SIG-M5 (cell line): ENCODE measurements at places on chromosomes 3 and 15.

- DNase-seq: no peak
Measured at GRCh38 chr3:51945926-51946705, 4.0 kb downstream of the PARP3 start.

GRCh38 chr3:183825456-183826161 is at the start of gene MAP6D1:
Gene MAP6D1 (minus strand): TSS chr3:183825577. CDS start chr3:183825547, 30 bp downstream.
- no peak for DNase-seq

GRCh38 chr15:40968290-40969085 is 15.2 kb downstream of the CHAC1 start:
- no peak for DNase-seq

DNA sequence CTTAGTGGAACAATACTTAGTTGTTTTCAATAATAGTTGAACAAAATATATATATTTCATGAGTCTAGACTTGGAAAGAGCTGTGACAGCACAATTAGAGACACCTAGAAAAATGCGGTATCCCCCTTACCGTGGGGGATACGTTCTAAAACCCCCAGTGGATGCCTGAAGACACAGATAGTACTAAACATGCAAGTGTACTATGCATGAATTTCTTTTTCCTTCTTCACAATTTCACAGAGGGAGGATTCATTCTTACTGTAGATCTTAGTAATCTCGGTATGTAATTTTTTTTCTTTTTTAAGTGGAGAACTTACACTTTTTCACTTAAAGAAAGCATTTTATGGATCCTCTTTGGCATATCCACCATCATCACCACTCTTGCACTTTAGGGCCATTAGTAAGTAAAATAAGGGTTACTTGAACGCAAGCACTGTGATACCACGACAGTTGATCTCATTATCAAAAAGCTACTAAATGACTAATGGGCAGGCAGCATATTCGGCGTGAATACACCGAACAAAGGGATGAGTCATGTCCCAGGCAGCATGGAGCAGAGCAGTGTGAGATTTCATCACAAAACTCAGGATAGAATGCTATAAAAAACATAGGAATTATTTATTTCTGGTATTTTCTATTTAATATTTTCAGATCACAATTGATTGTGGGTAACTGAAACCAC is 72.3 kb upstream of the ZNF280D start:
- DNase-seq: no peak

GRCh38 chr3:130088061-130088460 is 6.4 kb downstream of the ALG1L2 start:
- no peak for DNase-seq

- no peak for DNase-seq
Measured at GRCh38 chr15:36753173-36753572, 173.7 kb downstream of the CDIN1 start.

- DNase-seq: no peak
Measured at GRCh38 chr15:71279757-71280141, 164.5 kb downstream of the THSD4 start.

DNA sequence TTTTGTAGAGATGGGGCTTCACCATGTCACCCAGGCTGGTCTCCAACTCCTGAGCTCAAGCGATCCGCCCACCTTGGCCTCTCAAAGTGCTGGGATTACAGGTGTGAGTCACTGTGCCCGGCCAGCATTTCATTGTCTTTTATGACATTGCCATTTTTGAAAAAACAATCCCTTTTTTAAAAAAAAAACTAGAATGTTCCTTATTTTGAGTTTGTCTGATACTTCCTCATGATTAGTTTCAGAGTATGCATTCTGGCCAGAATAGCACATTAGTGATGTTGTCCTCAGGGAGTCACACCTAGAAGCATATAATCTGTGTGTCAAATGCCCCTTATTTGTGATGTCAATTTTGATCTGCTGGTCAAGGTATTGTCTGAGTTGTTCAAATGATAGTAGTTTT is 21.2 kb upstream of the NMD3 start:
- no peak for DNase-seq

GRCh38 chr3:16337856-16338540 is 73.0 kb downstream of the OXNAD1 start:
- no peak for DNase-seq

- no peak for DNase-seq
Measured at GRCh38 chr3:42123012-42123581, 31.9 kb downstream of the TRAK1 start.

DNA sequence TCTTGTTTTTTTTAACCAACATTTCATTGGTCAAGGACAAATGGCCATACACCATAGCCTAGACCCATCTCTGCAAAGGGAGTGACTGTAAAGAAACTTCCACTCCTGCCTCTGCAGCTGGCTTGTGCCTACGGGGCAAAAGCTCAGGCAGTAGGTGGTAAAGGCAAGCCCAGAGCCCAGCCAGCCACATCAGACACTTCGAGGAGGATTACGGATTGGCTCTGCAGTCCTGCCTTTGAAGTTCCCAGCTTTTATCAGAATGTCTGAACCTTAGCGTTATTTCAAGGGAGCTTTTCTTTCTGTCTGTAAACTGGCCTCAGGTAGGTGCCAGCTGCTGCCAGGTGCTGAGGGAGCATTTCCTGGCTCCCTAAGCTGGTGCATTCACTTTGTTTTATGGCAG is 15.6 kb downstream of the ZNF710 start:
- DNase-seq: no peak

DNA sequence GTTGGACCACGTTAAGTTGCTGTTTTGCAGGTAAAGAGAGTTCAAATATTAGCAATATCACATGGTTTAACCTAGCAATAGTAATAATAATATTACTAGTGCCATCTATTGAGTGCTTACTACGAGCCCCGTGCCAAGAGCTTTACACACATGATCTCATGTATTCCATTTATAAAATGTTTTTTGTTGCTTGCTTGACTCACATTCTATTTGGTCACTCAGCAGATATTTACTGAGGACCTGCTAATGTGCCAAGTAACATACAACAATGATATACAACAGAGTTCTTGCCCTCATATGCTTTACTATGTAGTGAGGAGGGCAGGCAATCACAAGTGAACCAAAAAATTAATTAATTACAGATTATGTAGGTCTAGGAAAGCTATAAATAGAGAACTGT is 36.7 kb downstream of the CTDSPL start:
- no peak for DNase-seq

- DNase-seq: no peak
Measured at GRCh38 chr15:51846066-51846462, 16.6 kb downstream of the TMOD3 start.

GRCh38 chr3:54988838-54989630 is 61.2 kb upstream of the LRTM1 start:
- no peak for DNase-seq

DNA sequence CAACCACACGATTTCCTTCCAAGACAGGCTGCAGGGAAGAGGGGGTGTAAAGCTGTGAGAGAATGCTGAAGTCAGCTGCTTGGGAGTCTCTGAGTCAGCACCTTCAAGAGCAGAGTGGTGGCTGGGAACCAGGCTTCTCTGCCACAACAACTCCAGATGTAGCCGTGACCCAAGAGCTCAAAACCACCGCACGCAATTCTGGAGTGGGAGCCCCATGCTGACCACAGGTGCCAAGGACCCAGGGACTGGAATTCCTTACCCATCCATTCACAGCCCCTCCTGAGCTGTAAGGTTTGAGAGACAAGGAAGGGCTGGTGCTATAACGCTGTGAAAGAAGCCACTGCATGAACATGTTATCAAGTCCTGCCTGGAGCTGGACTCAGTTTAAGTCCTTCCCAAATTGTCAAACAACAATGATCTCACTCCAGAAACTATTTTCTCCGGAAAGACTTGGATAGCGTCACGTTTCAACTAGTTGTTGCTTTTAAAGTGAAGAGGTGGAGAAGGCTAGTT is 61.4 kb downstream of the UMPS start:
- no peak for DNase-seq

DNA sequence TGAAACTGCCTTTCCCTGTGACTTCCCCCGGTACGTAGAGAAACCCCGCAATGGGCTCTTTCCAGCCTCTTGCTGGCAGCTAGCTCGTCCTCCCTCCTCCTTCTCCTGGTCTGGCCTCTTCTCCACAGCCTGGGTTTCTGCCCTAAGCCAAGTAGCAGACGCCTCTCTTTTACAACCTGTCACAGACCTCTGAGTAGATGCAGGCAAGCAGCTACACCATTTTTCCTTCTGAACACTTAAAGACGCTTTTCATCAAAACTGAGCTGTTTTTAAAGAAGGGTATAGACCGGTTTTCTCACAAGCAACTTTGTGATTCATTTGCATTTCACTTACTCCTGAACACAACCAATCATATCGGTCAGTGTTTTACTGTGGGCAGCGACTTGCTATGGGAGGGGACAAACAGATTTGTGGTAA is 32.0 kb downstream of the ADAMTSL3 start:
- no peak for DNase-seq

DNA sequence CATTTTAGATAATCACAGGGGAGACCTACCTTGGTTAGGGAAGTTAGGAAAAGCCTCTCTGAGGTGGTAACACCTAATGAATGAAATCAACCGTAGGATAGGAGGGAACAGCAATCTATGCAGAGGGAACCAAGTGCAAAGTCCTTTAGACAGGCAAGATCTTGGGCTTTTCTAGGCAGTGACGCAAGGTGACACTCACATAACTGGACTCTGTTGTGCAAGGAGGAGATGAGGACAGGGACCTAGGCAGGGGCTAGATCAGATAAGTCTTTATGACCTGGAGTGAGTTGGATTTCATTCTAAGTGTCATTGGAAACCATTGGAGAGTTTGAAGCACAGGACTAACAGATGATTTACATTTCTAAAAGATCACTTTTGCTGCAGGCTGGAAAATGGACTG is 4.6 kb upstream of the LMOD3 start:
- DNase-seq: no peak

- no peak for DNase-seq
Measured at GRCh38 chr15:71002316-71002715, 109.7 kb downstream of the LRRC49 start.

DNA sequence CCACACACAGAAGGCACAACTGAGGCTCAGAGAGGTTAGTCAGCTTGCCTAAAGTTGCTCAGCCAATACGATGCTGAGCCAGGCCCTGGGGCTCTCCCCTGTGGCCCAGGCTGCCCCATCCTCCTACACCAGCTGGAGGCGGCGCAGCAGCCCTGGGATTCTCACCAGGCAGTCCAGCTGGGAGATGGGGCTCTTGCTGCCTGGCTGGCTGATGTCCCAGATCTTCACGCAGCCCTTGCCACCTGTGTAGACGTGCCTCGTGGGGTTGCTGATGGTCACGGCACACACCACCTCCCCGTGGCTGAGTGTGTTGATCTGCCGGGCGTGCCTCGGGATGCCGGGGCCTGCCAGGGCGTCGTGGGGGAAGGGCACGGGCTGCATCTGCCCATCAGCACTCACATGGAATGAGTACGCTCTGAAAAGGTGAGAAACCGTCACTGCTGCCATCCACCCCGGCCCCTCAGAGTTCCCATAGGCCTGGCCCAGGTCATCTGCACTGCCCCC is 42.8 kb downstream of the TLE3 start:
- DNase-seq: no peak

DNA sequence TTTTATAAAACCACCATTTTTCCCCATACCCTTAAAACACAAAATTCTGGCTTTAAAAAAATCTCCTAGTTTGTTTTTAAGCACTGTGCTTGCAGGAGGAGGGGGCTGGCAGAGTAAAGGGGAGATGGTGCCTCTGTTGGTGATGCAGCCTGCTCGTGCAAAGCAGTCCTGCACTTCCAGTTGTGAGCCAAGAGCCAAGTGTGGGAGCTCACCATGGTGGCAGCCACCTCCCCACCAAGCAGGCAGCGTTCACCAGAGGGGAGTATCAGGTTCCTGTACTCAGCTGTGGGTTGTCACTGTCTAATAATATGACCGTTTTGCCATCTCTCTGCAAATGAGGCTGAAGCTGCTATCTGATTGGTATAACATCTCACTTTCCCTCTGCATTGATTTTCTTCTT is 164.8 kb downstream of the SYNPR start:
- no peak for DNase-seq

DNA sequence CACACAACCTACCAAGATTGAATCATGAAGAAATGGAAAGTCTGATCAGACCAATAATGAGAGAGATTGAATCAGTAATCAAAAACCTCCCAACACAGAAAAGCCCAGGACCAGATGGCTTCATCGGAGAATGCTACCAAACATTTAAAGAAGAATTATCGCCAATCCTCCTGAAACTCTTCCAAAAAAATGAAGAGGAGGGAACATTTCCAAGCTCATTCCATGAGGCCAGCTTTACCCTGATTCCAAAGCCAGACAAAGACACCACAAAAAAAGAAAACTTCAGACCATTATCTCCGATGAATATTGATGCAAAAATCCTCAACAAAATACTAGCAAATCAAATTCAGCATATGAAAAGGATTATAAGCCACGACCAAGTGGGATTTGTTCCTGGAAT is 94.1 kb downstream of the SENP2 start:
- no peak for DNase-seq

- no peak for DNase-seq
Measured at GRCh38 chr3:3101660-3102458, 8.3 kb downstream of the IL5RA start.

DNA sequence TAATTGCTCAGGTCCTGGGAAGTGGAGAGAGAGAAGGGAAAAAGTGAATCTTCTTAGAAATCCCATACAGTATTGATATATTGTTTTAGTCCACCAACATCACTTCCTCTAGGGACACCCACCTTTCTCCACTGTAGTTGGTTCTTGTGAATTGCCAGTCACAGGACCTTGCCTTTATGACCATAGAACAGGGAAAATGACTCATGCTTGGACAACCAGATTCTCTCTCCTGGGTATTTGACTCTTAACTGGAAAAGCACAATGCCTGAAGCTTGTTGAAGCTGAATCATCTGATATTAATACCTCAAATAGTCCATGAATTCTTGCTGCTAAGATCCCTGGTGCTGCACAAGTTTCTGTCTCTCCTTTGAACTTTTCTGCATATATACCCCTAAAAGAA is 32.5 kb upstream of the DCLK3 start:
- DNase-seq: no peak

DNA sequence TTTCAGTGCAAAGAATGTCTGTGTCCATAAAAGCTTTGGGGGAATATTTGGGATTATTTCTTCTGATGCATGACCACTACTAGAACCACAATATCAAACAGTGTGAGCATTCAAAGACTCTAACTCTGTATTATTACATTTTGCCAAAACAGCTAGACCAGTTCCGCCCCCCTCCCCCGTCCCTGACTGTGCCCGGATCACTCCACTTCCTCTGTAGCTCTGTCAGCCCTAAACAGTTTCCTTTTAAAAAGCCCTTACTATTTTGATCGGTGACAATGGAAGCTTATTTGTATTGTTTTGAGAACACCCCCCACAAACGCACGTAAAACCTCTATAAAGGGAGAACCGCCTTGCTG is 36.6 kb upstream of the EPHB3 start:
- DNase-seq: no peak

DNA sequence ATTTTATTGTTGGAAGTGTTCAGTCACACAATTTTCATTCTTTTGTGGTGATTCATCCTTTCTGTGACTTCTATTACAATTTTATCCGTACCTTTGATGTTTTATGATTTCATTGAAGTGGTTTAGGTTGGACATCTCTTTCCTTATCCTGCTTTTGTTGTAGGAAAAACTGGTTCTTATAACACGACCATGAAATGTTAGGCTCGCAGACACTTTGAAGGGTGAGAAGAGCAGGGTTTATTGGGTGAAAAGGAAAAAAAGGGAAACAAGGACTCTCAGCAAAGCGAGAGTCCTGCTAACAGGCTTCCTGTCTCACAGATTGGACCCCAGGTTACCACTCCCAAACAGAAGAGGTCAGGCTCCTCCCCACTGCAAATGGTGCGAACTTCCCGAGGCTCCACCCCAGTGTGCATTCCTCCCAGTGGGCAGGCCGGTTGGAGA is 257.4 kb downstream of the STXBP5L start:
- DNase-seq: no peak
